Body of pancreas (tissue), 4 donors: ENCODE measurements at places on chromosomes 12 and 14.

DNA sequence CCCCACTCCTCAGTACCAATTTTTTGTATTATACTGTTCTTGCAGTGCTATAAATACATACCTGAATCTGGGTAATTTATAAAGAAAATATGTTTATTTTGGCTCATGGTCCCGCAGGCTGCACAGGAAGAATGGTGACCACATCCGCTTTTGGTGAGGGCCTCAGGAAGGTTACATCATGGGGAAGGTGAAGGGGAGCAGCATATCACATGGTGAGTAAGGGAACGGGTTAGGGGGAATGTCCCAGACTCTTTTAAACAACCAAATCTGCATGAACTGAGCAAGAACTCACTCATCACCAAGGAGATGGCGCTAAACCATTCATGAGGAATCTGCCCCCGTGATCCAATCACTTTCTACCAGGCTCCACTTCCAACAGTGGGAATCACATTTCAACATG lies 40.0 kb downstream of the OSBPL8 start:
- DNase-seq, result no peak

- peak; percentile 24 for DNase-seq
Observed at GRCh38 chr14:72291908-72292688, 359.9 kb downstream of the RGS6 start.

DNA sequence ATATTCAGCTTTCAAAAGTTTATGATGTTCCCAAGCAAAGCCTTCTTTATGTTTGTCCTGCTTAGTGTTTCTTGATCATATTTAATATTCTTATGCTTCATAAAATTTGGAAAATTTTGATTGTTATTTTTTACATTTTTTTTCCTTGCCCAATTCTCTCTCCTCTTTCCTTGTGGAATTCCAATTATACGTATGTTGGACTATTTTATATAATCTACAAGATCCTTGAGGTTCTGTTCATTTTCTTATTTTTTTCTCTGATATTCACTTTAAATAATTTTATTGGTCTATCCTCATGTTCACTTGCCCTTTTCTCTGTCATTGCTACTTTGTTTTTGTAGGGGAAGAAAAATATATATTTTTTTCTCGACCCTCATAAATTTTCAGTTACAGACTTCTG lies 167.7 kb downstream of the DYRK2 start:
- DNase-seq, result no peak

- DNase-seq, result no peak
Observed at GRCh38 chr14:75119056-75119455, 7.8 kb downstream of the NEK9 start.

- DNase-seq, result no peak
Observed at GRCh38 chr14:102210421-102211042, 70.8 kb downstream of the WDR20 start.

GRCh38 chr14:24241829-24242443 lies 487 bp downstream of the TINF2 start:
- peak; percentile 93 for DNase-seq

- DNase-seq, result no peak
Observed at GRCh38 chr12:53928054-53928835, 10.4 kb upstream of the HOXC13 start.

GRCh38 chr12:115846516-115846915 lies 431.0 kb downstream of the MED13L start:
- DNase-seq, result no peak

DNA sequence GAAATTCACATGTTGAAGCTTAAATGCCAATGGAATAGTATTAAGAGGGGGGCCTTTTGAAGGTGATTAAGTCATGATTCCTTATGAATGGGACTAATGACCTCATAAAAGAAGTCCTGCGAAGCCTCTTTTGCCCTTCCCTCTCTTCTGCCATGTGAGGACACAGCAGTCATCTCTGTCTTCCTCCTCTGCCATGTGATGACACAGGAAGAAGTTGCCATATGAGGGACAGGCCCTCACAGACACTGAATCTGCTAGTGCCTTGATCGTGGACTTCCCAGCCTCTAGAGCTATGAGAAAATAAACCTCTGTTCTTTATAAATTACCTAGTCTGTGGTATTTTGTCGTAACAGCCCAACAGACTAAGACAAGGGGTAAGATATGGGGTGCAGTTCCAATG lies 100.7 kb downstream of the VCPKMT start:
- DNase-seq, result no peak

DNA sequence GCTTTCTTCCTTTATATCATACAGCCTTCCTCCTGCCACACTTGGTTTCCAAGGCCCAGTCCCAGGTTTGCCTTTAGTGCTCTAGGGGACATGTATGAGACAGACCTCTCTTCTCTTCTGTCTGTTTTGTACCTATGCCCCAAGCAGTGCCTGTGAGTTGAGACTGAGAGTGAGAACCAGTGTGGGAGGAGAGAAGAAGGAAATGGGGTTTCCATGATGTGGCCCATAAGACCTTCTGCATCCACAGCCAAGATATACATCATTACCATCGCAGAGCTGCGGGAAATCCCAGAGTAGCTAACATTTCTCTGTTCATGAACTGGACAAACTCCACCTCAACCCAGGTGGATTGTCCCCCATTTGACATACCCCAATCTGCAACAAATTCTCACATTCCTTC lies 2.8 kb downstream of the TESPA1 start:
- DNase-seq, result no peak

- DNase-seq, result no peak
Observed at GRCh38 chr12:116325336-116325664, 47.8 kb upstream of the MED13L start.

DNA sequence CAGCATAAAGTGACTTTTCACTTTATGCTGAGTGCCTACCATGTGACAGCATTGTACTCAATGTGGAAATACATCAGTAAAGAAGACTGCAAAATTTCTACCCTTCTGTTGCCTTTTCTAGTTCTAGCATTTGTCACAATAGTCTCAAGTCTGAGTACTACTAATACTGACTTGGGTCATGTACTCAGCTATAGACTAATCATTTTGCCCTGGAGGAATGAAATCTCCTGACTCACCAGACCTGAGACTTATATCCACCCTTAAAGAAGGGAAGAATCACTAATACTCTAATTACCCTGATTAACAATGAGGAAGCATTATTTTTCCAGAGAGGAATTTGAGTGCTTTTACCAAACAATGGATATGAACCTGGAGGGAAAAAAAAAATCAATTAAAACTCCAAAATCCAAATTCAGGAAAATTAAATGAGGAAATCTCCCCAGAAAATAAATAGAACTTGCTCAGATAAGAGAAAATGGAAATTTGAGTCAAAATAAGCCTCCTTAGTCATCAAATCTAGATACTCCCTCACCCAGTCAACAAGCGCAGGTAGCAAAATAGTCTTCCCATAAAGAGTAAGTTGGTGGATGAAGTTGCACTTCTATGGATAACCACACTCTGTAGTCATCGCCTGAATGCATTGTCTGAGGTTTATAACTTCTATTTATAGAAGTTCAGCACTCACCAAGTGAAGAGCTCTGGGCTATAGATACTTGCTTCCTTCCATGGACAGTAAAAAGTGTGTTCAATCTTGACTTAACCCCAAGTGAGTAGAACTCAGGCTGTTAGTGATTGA lies 386.6 kb downstream of the SYT1 start:
- DNase-seq, result no peak

GRCh38 chr12:61993734-61994345 lies 266.4 kb upstream of the USP15 start:
- DNase-seq, result peak; percentile 5

DNA sequence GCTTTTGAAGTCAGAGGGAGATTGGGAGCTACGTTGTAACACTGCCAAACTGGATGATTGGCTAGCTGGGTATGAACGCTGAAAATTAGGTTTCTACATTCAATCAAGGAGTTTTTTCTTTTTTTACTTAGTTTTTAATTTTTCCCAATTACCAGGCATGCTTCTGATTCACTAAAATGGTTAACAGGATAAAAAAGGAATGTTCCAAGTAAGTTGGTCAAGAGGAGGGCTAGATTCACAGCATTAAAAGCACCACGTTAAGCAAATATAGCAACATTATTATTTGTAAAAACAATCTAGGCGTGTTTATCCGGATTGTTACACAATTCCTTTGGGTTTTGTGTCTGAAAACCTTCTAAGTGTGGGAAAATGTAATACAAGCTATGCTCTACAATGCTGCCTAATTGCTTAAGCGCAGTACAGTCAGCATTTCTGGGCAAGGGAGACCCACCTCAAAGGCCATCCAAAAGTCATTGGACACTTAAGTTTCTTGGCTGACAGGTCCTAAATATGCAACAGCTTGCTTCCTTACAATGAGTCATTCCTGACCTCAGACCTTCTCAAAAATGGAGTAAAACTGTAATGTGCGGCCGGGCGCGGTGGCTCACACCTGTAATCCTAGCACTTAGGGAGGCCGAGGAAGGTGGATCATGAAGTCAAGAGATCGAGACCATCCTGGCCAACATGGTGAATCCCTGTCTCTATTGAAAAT lies 1.2 kb downstream of the RPLP0 start:
- peak; percentile 41 for DNase-seq

GRCh38 chr14:98370352-98370751 lies 901.6 kb downstream of the BCL11B start:
- DNase-seq, result no peak
